ENCODE measurements at places on chromosomes 2 and 18. TPM values are rescaled to one million over a fixed set of nuclear protein-coding genes. Genes with fewer than 3 reads are reported as not detected.

Gene SCN3A
- not detected for total RNA-seq

Gene HRH4
- not detected for total RNA-seq

Gene RGPD4
- not detected for total RNA-seq

Gene SAG
- total RNA-seq, result not detected

Gene AMER3
- total RNA-seq, result 0.55 TPM

Gene SMPD4
- 49.6 TPM for total RNA-seq

Gene HS1BP3
- 21.0 TPM for total RNA-seq

All from stomach (tissue), 19 donors.